Mesangial cell (primary cell): ENCODE measurements at places on chromosomes 12 and 14. TPM values are rescaled to one million over a fixed set of nuclear protein-coding genes. Genes with fewer than 3 reads are reported as not detected.

Gene RPGRIP1
- total RNA-seq: not detected in 2 replicates

Gene NFE2
- total RNA-seq: 0.63 TPM in 1 of 2 replicates, not detected in the other

Gene MARS1
- 107 and 167 TPM in 2 replicates for total RNA-seq

Gene IFNG-AS1
- total RNA-seq: not detected in 2 replicates

Gene TAS2R43
- total RNA-seq: 0.16 TPM in 1 of 2 replicates, not detected in the other

Gene POTEM
- not detected in 2 replicates for total RNA-seq

Gene SLC39A5
- total RNA-seq: not detected in 2 replicates

Gene RNASE11
- total RNA-seq: 0.33 TPM in 1 of 2 replicates, not detected in the other

Gene INHBC
- total RNA-seq: not detected in 2 replicates

Gene UNC79
- total RNA-seq: 0.13 TPM in 1 of 2 replicates, not detected in the other

Gene ZBTB42
- 2.8 and 12.7 TPM in 2 replicates for total RNA-seq

Gene SNX6
- 106 and 129 TPM in 2 replicates for total RNA-seq

Gene GPR68
- total RNA-seq: 0.89 and 0.98 TPM in 2 replicates

Gene EFS
- total RNA-seq: 10.4 and 14.7 TPM in 2 replicates

Gene A2M
- total RNA-seq: 1.6 TPM in 1 of 2 replicates, not detected in the other

Gene COX8C
- total RNA-seq: not detected in 2 replicates

Gene OR6C75
- not detected in 2 replicates for total RNA-seq

Gene RND1
- total RNA-seq: 0.33 TPM in 1 of 2 replicates, not detected in the other

Gene FAM222A
- total RNA-seq: 0.49 and 1.3 TPM in 2 replicates

Gene CCDC88C
- total RNA-seq: 11.9 and 17.0 TPM in 2 replicates

Gene ESPL1
- total RNA-seq: 1.3 and 26.6 TPM in 2 replicates

Gene ADAMTS20
- total RNA-seq: not detected in 2 replicates

Gene ADGRD1
- total RNA-seq: 1.6 TPM in 1 of 2 replicates, not detected in the other

Gene CMKLR1
- total RNA-seq: 0.81 TPM in 1 of 2 replicates, not detected in the other

Gene RDH5
- total RNA-seq: 2.1 and 2.8 TPM in 2 replicates

Gene SALL2
- total RNA-seq: 13.4 and 24.2 TPM in 2 replicates

Gene SLC8B1
- 26.2 and 29.3 TPM in 2 replicates for total RNA-seq

Gene TPH2
- not detected in 2 replicates for total RNA-seq

Gene VWF
- total RNA-seq: under 0.01 and 0.25 TPM in 2 replicates

Gene C12orf50
- total RNA-seq: not detected in 2 replicates

Gene PRICKLE1
- total RNA-seq: 15.5 and 28.5 TPM in 2 replicates

Gene MYBPC1
- total RNA-seq: not detected in 2 replicates

Gene M6PR
- total RNA-seq: 77.8 and 100 TPM in 2 replicates

Gene GUCY2C
- total RNA-seq: under 0.01 TPM in 1 of 2 replicates, not detected in the other

Gene DLK1
- total RNA-seq: 1.1 TPM in 1 of 2 replicates, not detected in the other

Gene HOXC11
- 1.3 and 1.8 TPM in 2 replicates for total RNA-seq

Gene VRTN
- total RNA-seq: not detected in 2 replicates

Gene PTGDR
- total RNA-seq: not detected in 2 replicates

Gene MSRB3
- 15.3 and 23.1 TPM in 2 replicates for total RNA-seq

Gene LRP1
- 24.0 and 100 TPM in 2 replicates for total RNA-seq

Gene KRT2
- not detected in 2 replicates for total RNA-seq

Gene PMEL
- 1.5 and 6.6 TPM in 2 replicates for total RNA-seq

Gene LRTM2
- not detected in 2 replicates for total RNA-seq

Gene COCH
- total RNA-seq: 3.4 and 10.1 TPM in 2 replicates

Gene APOLD1
- total RNA-seq: 1.9 and 3.6 TPM in 2 replicates

Gene FAM186B
- total RNA-seq: 0.13 TPM in 1 of 2 replicates, not detected in the other

Gene TAS2R9
- not detected in 2 replicates for total RNA-seq

Gene PAX9
- total RNA-seq: 0.49 and 1.3 TPM in 2 replicates

Gene KRT4
- not detected in 2 replicates for total RNA-seq

Gene PTCSC3
- not detected in 2 replicates for total RNA-seq

Gene NPFF
- total RNA-seq: 1.5 TPM in 1 of 2 replicates, not detected in the other

Gene GPD1
- 0.25 and 0.33 TPM in 2 replicates for total RNA-seq

Gene KRT71
- total RNA-seq: not detected in 2 replicates

Gene GALNT16
- 0.89 and 0.98 TPM in 2 replicates for total RNA-seq

Gene CRACR2A
- total RNA-seq: 1.8 and 8.1 TPM in 2 replicates

Gene ADAM20
- total RNA-seq: under 0.01 and 0.25 TPM in 2 replicates

Gene ZNF84
- 6.0 and 15.6 TPM in 2 replicates for total RNA-seq
